ENCODE measurements at places on chromosomes 11 and 22. TPM values are rescaled to one million over a fixed set of nuclear protein-coding genes. Genes with fewer than 3 reads are reported as not detected.

Gene DAGLA
- total RNA-seq, result 4.6 TPM

DNA sequence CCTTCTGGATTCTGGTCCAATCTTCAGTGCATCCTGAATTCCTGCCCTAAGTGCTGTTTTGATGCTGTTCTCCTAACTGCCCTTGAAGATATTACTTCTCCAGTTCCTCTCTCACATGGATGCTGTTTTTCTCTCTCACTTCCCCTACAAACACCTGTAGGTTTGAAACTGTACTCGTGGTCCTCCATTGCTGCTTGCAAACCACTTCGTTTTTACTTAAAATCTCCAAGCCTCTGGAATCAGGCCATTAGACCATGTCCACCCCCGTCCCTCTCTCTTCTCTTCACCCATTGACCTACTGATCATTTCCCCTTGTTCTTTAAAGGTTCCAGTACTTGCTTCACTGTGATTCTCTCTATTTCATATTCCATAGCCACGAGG lies 988.1 kb downstream of the NTM start:
- DNase-seq, result peak; percentile 75

DNA sequence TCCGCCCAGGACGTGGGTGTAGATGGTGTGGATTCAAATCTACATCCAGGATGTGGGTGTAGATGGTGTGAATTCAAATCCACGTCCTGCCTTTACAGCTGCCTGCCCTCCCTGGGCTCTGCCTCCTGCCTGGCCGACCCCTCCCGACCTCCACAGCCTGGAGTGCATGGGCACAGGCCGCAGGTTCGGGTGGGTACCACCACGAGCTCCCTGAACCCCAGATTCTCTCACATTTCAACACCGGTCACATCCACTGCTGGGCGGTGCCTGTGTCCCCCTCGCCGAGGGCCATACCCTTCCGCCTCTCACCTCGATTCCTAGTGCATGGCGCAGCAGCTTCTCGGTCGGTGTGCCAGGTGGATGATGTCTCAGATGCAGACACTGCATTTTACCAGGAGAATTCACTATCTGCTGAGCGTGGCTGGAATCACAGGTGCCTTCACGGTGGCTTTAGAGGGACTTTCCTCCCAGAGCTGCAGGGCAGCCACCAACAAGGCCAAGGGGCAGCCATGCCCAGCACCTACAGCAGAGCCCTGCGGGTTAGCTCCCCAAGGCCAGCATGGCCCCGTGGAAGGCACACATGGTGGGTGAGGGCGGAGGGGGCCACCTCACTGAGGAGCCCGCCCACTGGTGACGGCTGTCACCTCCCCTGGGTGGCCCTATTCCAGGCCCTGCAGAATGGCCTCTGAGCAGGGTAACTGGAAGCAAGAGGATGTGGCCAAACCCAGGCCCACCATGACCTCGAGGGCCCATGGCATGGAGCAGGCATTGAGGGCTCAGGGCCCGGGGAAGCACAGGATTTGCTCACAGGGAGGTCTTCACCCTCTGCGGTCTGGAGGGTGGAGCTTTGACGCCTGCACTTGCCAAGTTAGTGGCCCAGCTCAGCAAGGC lies 638.5 kb downstream of the TBC1D22A start:
- no peak for DNase-seq

DNA sequence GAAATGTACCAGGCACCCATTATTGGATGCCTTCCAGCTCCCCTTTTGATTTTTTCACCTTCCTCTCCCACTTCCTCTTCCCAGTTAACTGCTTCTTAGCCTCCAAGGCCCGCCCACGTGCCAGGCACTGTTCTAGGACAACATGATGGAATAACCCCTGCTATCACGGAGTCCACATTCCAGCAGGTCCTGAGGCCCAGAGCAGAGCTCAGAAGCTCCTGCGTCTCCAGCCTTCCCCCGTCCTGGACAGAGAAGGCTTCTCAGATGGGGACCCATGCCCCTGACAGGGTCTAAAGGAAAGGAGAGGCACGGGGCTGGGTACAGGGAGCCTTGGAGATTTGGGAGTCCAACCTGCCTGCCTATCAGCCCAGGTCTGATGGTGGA lies 29.1 kb downstream of the TRIM29 start:
- no peak for DNase-seq

DNA sequence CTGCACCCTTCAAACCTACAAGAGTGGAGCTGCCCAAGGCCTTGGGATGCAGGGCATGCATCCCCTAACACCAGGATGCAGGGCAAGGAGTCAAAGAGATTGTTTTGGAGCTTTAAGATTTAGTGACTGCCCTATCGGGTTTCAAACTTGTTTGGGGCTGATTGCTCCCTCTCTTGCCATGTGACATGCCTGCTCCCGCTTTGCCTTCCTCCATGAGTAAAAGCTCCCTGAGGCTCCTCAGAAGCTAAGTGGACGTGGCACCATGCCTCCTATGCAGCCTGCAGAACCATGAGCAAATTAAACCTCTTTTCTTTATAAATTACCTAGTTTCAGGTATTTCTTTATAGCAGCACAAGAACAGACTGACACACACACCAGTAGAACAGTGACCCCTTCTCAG lies 15.8 kb upstream of the CSF2RB start:
- DNase-seq, result peak; percentile 72

GRCh38 chr22:26364066-26365015 lies 64.7 kb upstream of the ASPHD2 start:
- no peak for DNase-seq

GRCh38 chr22:38572065-38572464 lies 2.1 kb upstream of the DMC1 start:
- DNase-seq, result peak; percentile 86

GRCh38 chr11:30016588-30017363 lies at the start of gene KCNA4:
Gene KCNA4 (minus strand): TSS chr11:30017030. CDS start chr11:30012678, 4,352 bp downstream.
- no peak for DNase-seq

GRCh38 chr11:127268932-127269331 lies 268.4 kb upstream of the KIRREL3 start:
- no peak for DNase-seq

Gene RIC3
- 19.9 TPM for total RNA-seq

DNA sequence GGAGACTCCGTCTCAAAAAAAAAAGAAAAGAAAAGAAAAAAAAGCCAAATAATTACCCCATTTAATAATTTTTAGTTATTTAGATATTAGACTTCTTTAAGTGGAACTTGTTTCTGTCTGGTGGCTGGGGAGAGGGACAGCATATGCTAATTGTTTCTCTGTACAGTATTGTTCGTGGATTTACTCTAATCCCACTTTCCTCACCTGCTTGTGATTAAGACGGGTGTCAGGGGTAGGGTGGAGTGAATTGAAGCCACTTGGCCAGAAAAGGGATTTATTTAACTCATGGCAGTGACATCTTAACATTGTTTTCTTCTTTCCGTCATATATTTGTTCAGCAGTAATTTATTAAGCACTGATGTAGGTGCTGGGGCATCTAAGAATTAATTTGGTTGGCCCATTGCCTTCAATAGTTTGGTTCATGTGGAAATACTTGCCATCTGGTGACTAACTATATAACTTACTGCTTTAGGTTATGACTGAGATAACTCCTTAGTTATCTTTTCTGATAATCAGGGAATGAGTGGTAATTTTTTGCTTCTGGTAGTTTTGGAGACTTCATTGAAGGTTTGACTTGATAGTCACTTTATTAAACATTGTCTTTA lies 4.6 kb downstream of the TNRC6B start:
- DNase-seq, result no peak

DNA sequence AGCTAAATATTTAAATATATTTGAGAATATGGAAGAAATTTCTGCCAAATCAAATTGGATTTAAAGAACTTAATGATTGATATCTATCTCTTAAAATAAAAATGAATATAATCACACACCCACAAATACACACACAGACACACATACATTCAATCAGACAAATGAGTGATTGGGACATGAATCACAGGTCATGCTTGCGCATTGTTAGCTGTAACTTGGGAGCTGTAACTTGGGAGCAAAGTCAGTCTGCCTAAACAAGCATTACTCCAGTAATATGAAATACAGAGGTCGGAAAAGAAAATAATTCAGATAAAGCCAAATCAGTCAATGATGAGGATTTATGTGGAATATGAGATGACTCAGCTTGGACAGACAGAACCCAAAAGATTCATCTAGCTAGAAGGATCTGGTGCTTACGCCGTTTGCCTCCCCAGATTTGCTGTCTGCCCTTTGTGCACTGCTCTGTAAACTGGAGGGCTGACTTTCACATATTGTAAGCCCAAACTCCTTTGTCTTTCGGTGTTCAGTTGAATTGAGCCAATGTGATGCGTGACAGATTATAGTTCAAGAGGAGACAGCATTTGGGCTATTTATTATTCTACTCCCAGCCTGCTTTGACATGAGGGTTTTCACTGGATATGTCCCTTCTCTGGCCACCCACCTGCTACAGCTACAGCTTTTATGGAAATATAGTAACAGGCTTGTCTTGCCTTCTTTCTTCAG lies 1.6 kb downstream of the OR56B1 start:
- no peak for DNase-seq

Gene CLTCL1
- total RNA-seq, result 8.9 TPM

DNA sequence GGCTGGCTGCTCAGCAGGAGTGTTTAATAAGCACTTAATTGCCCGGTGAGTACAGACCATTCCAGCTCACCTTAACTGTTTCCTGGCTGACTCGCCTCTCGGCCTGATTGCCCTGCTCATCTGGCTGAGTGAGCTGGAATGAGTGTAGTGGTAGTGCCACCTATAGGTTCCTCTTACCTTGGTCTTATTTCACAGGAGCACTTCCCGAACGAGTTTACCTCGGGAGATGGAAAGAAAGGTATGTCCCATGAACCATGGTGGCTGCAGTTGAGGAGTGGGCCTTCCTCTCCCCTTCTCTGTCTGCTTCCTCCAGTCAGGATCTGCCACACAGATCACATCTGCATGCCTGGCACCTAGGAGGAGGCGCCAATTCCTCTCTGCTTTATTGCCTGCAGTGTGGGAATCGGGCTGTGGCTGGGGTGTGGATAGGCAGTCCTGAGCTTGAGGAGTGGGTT lies 26.7 kb downstream of the UPB1 start:
- no peak for DNase-seq

- no peak for DNase-seq
Observed at GRCh38 chr11:19561011-19561410, 151.6 kb upstream of the NAV2 start.

DNA sequence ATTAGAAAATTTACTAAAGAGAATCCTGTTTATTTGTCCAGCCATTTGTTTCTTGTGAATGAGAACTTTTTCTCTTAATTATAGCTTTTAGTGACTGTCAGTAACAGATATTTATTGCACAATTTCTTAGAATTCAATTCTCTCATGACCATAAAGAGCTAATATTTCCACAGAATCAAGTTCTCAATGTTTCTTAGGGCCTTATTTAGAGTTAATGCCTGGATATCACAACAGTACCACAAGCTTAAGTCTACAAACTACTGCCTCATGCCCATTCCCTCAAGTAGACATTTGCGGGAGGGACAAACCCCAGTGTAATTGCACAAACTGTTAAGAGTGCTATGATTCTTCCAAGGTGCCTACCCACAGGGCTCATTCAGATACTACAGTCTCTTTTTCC lies 199.7 kb upstream of the POU2AF2 start:
- DNase-seq, result no peak

GRCh38 chr11:69398529-69399492 lies 82.7 kb upstream of the LINC01488 start:
- no peak for DNase-seq

GRCh38 chr22:22949953-22950352 lies 62.3 kb downstream of the IGLL5 start:
- DNase-seq, result no peak

Gene MUC5B
- total RNA-seq, result under 0.01 TPM

DNA sequence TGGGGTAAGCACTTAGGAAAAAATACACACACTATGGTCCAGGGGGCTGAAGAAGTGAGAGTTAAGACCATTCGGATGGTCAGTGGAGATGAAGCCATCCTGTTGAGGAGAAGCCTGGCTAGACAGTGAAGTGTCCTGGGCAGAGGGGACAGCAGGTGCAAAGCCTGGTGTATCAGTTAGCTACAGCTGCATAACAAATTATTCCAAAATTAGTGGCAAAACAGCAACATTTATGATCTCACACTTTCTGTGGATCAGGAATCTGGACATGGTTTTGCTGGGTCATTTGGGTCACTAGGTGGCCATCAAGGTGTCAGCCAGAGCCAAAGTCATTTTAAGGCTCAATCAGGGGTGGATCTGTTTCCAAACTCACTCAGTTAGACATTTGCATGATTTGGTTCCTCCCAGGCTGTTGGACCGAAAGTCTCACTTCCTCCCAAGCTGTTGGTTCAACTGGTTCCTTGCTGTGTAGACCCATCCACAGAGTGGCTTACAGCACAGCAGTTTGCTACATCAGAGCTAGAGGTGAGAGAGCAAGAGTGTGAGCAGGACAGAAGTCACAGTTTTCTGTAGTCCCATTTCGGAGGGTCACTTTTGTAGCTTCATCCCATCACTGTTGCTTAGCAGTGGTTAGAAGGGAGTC lies 80.1 kb upstream of the ALX4 start:
- no peak for DNase-seq

DNA sequence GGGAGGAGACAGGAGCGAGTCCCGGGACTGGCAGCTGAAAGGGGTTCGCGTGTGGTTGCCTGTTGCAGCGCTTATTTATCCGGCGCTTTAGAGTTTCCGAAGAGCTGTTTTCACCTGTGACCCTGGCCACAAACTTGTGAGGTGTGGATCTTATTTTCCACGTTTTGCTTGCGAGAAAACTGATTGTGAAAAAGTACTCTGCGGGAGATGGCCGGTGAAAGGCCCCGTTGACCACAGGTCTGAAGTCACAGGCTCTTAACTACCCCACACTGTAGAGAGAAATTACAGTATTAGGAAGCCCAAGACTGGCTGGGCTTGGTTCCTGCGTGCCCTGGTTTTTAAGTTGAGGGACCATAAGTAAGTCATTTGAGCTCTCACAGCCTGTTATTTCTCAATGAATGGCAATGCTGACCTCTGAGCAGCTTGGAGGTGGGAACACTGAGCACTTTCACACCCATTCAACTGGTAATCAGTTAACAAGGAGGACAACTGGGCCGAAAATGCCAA lies 379 bp upstream of the RAB38 start:
- DNase-seq, result no peak

Gene EMSY
- 21.2 TPM for total RNA-seq

Gene TLCD5
- total RNA-seq, result 6.3 TPM

Gene OSM
- 0.57 TPM for total RNA-seq

Gene CNTF
- 2.5 TPM for total RNA-seq

Gene NRGN
- 1.6 TPM for total RNA-seq

Gene SAA4
- total RNA-seq, result not detected

Gene OR4C16
- not detected for total RNA-seq

Gene AIFM3
- total RNA-seq, result 0.92 TPM

Gene ZC3H12C
- 21.9 TPM for total RNA-seq

- DNase-seq, result no peak
Observed at GRCh38 chr11:72774499-72774898, 19.3 kb downstream of the STARD10 start.
